ENCODE measurements at places on chromosomes 7 and 10. TPM values are rescaled to one million over a fixed set of nuclear protein-coding genes. Genes with fewer than 3 reads are reported as not detected.

DNA sequence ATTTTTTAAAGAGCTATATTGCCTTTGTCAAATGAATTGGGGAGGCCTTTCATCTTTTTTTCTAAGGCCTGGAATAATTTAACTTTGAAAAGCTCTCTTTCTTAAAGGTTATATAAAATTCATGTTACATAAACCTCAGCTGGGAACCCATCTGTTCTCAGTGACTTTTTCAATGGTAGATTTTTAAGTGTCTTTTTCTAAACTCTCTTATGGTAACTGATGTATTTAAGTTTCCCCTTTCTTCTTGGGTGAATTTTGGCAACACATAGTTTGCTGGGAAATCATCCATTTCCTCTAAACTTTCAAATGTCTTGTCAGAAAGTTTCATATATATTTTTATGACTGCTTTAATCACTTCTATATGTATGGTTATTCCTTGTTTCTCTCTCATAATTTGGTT lies 362.2 kb upstream of the KLF6 start:
- no peak for DNase-seq

- DNase-seq: no peak
Measured at GRCh38 chr10:93346694-93347093, 135.4 kb downstream of the MYOF start.

GRCh38 chr10:43962346-43963191 lies 313.9 kb upstream of the ZNF32 start:
- no peak for DNase-seq

GRCh38 chr7:130896898-130897514 lies 163.0 kb upstream of the KLF14 start:
- DNase-seq: peak; percentile 78

INSIG1 gene
- total RNA-seq: 52.5 TPM

Measured in activated naive CD8-positive, alpha-beta T cell treated with anti-CD3 and anti-CD28 coated beads for 36 hours (primary cell).